ENCODE measurements at places on chromosomes 3 and 15.

GRCh38 chr15:90033448-90033847 is 32.3 kb downstream of the ZNF710 start:
- no peak for DNase-seq

DNA sequence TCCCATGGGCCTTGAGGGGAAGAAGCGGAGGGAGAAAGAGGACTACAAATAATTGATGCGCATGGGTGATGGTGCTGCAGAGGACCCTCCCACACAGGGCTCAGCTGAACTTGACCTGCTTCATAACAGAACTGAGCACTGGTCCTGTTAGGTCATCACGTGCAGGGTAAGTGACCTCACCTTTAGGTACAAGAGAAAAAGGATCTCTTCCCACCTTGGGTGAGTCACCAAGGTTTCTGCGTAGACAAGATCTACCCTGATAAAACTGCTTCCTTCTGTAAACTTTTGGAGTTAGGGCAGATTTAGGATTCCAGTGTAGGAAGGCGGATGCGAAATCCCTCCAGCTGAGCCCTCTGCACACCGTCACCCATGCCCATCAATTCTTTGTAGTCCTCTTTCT is 67.1 kb downstream of the FEM1B start:
- DNase-seq: no peak

- no peak for DNase-seq
Measured at GRCh38 chr3:88385090-88385489, 235.3 kb downstream of the C3orf38 start.

DNA sequence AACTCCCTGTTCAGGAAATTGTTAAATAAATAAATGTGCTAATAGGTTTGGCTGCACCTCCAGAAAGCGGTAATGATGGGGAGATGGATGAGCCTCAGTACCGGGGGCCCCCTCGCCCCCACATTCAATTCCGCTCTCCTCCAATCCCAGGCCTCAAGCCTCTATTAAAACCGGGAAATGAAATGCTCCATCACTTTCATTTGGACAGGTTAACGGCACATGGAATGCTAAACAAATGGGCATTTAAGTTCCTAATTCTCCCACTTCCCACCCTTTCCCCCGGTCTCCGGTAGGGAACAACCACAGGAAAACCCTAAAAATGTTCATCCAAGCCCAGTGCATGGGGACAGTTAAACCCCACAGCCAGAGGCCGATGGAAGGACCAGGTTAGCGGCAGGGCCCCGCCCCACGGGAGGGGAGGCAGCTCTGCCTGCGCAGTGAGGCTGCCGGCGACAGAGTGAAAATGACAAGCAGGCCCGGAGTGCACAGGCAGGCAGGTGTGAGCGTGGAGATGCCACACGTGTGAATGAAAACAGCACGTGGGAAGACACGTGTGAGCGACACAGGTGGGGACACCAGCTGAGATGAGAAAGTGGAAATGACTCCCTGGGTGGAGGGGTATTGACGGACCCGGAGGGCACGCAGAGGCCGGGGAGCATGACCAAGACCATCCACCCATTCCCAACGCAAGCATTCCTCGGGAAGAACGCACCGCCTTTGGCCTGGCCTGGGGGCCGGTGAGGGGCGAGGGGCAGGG is 28.1 kb downstream of the RNU5B-1 start:
- DNase-seq: no peak

DNA sequence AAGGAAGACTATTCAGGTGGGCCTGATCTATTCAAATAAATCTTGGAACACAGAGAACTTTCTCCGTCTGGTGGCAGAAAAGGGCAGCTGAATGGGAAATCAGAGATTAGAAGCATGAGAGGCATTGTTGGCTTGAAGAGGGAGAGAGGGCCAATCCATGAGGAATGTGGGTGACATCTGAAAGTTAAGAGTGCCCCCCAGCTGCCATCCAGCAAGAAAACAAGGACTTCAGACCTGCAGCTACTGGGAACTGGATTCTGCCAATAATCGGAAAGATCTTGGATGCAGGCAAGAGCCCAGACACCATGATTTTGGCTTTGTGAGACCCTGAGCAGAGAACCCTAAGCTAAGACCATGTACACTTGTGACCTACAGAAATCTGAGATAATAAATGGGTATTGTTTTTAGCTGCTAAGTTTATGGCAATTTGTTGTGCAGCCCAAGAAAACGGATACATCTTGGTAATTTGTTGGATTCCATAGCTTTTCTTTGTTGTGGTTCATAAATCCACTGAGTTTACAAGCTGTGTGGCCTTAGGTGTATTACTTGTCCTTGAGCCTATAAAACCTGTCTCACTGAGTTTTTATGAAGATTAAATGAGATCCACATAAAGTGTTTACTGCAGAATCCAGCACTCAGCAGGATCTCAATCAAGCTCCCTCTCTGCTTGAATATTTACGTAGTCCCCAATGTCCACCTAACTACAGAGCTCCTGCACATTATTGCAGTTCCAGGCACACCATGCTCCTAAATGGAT is 82.1 kb upstream of the PRTG start:
- DNase-seq: no peak

DNA sequence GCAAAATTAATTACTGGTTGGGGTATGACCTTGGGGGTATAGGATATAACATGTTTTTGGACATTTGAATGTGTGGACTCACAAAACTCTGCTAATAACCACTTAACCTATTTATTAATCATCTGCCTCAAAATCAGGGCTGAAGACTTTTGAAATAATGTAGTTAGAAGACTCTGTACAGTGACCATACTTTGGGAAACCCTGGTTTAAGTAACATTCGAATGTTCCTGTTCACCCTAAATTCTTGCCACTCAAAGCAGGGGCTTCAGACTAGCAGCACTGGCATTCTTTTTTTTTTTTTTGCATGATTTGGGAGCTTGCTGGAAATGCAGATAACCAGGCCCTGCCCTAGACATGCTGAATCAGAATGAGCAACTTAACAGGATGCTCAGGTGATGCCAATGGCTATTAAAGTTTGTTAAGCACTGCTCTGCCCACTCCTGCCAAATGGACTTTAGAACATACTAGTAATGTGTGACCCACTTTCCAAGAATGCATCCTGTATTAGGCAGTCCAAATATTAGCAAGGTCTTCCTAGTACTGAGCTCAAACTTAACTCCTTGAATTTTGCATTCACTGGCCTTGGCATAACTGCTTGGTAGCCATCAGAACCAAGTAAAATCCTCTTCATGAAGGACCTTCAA is 12.7 kb upstream of the ST3GAL6 start:
- no peak for DNase-seq

DNA sequence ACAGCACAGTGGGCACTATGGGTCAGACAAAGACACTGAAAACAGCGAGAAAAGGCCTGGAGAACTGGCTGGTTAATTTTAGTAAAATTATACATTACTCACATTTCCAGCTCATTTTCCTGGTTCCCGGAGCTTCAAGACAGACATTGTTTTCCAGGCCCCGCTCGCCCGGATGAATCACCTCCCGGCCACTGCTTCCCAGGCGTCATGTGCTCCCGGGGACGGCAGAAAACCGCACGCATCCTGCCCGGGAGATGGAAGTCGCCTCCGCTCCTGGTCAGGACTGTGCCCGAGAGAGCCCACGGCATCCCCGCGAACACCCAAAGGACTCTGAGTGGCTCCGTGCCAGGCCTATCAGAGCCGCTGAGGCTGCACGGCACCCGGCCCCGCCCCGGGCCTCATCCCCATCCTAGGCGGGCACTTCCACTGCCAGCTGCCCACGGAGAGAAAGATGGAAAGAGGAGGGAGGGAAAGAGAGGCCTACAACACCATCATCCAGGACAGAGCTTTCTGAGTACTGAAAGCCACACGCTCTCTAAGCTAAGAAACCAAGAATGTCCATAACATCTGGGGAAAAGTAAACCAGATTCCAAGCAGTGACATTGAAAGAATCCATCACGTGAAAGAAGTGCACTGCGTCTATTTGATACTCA is 75.1 kb downstream of the VGLL4 start:
- DNase-seq: no peak

GRCh38 chr3:103516950-103517349 is 1082.1 kb downstream of the ZPLD1 start:
- DNase-seq: no peak

DNA sequence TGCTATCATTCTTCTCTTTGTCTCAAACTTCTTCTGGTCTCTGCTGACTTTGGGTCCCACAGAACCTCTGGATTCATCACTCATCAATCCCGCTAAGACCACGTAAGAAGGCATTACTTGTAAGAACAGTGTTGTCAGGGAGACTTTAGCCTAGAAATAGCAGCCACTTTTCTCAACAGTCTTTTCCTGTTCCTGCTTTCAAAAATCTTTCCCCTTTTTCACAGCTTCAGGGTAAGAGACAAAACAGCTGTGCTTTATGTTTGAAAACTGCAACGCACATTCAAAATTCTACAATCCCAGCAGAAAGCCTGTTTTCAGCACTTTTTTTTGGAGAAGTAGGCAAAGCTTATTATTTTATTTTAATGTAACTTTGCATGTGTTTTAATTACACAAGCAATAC is 42.0 kb upstream of the FAM98B start:
- DNase-seq: no peak

GRCh38 chr15:38299216-38299615 is 46.6 kb downstream of the SPRED1 start:
- DNase-seq: no peak

DNA sequence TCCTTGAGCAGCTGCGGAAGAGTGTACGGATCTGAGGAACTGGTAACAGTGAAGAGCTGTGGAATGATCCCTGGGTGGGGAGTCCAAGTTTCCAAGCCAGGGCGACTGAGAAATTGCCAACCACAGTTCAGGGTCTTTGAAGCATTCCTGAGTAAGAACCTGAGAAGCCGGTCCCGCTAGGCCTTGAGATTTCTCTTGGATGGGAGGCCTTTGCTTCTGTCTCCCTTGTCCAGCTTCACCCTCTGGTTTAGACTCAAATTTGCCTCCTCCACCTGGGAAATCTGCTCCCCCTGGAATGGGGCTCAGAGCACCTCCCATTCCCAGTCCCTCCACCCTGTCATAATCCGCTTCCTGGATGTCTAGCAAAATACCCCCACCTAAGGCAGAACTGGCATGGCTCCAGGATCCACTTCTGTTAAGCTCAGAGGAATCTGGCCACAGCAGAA is 127.7 kb upstream of the DLG1 start:
- no peak for DNase-seq

GRCh38 chr3:120101624-120102023 is 7.4 kb upstream of the GSK3B start:
- no peak for DNase-seq

All from effector memory CD4-positive, alpha-beta T cell (primary cell).